Neural crest cell (in vitro differentiated cells): ENCODE measurements at places on chromosomes 16 and 17.

DNA sequence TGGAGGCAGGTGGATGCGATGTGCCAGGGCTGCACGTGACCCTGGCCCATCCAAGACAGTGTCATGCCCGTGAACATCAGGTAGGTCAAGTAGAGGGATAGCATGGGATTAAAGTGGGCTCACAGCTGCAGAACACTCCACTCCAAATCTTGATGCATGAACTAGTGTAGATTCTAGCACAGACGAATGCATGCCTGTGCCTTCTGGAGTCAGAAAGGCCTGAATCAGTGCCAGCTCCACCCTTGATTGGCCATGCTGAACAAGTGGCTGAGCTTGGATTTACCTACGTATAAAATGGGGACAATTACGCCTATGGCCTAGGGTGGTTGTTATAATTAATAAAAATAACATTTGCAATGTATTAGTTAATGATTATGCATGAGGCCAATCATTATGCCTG lies 10.6 kb downstream of the IRX3 start:
- no peak for DNase-seq

GRCh38 chr17:58694302-58694701 lies 1.9 kb downstream of the RAD51C start:
- no peak for DNase-seq

DNA sequence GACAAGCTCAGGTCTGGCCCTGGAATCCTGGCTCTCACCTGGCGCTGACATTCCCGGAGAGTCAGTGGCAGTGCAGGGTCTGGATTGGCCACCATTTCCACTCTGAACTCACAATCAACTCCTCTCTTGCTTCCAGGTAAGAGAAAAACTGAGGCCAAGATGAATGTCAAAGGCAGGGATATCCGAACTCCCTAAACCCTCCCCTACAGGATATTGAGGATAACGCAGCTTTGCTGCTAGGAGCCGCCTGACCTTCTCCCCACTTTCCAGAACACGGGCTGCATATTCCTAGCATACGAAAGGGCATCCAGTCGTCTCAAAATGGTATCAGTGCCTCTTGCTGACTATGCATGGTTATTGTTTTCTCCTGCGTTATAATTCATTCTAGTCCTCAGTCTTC lies 473.4 kb downstream of the SOX9 start:
- no peak for DNase-seq

GRCh38 chr16:28149011-28149888 lies 62.5 kb downstream of the XPO6 start:
- no peak for DNase-seq

- no peak for DNase-seq
Measured at GRCh38 chr16:75486014-75486675, 9.1 kb downstream of the CHST6 start.

- no peak for DNase-seq
Measured at GRCh38 chr17:43634591-43635125, 27.1 kb downstream of the MEOX1 start.
